Hematopoietic multipotent progenitor cell treated with erythropoietin and hydrocortisone succinate and interleukin-3 and kit ligand, for 8 days (in vitro differentiated cells): ENCODE measurements at places on chromosomes 4 and X.

- DNase-seq: peak; percentile 47
These were observed 356.1 kb downstream of the HNRNPD start for GRCh38 chr4:82017680-82018079.

- no peak for DNase-seq
These were observed 47.0 kb downstream of the ANXA10 start for GRCh38 chr4:168139336-168139735.

GRCh38 chr4:113455061-113455460 is 306.5 kb downstream of the CAMK2D start:
- DNase-seq: no peak

GRCh38 chr4:32477518-32477917 is 1757.3 kb downstream of the PCDH7 start:
- no peak for DNase-seq

- DNase-seq: no peak
These were observed 250.5 kb downstream of the STPG2 start for GRCh38 chr4:97892592-97893266.

DNA sequence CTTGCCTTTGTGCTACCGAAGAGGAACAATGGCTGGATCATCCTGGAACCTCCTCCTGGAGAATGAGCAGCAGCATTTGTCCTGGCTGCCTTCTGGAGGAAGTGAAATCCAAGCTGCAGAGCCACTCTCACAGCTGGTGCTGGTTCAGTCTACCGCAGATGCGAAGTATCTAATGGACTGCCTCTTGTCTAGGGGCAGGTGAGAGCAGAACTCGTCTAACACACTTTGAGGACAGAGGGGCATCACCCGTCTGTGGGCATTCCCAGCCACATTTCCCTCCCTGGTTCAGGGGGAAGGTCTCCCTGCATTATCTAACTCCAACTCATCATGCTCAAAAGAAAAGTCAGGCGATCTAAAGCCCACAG is 338.2 kb upstream of the GATB start:
- no peak for DNase-seq

- no peak for DNase-seq
These were observed 122.2 kb downstream of the CBR4 start for GRCh38 chr4:168887809-168888208.

GRCh38 chrX:46864606-46865005 is 27.8 kb downstream of the RP2 start:
- no peak for DNase-seq

GRCh38 chrX:120302434-120302833 is 8.8 kb downstream of the TMEM255A start:
- DNase-seq: no peak

DNA sequence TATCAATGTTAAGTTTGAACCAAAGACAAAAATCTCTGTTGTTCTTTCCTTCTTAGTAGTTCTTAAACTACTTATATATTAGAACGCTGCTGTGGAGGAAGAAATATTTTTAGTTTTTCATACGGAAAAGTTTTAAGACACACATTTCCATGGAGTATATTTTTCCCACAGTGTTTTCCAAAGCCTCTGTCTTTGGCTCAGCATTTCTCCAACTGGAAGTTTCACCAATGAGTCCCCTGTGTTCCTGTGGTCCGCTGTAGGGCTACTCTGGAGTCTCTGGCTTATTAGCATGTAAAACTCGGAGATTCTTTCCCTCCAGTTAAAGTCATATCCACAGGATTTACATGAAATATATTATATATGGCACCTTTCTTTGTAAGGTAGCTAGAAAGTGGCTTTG is 249.0 kb downstream of the CBR4 start:
- no peak for DNase-seq

- no peak for DNase-seq
These were observed 254.5 kb upstream of the RPS6KA3 start for GRCh38 chrX:20521222-20521621.

DNA sequence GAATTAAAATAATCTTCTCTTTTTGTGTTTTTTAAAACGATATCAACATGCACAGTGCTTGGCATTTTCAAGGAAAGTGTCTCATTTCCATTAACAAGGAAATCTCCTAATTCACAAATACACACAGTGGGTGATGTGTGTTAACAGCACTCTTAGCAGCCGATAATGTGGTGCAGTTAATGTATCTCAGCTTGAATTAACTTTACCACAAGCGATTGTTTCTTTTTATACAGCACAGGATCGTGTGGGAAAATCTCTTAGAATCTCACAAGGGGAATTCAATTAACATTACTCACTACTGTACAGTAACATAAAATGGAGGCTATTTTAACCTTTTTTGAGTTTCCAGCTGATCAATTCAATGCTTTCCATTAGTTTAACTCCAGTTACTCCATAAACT is 1841.9 kb downstream of the STIM2 start:
- DNase-seq: no peak

DNA sequence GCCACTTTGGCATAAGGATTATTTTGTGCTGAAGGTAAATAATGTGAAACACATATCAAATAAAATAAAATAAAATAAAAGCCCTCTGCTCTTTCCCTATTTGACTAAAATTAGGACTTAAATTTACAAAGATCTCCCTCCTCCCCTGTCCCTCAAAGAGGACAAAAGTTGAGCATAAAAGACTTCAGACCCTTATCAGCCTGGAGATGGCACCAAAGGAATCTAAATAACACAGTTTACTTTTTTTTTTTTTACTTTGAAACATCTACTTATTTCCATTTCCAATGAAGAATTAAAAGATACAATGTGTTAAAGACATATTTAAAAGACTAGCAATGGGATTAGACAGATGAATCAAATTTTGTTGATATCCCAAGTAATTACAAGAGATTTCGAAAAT is 89.7 kb downstream of the EPHA5 start:
- DNase-seq: no peak

- DNase-seq: no peak
These were observed 99.0 kb upstream of the SHOX start for GRCh38 chrX:531611-531936.

- DNase-seq: peak; percentile 25
These were observed 39.7 kb upstream of the OGT start for GRCh38 chrX:71493111-71493613.

DNA sequence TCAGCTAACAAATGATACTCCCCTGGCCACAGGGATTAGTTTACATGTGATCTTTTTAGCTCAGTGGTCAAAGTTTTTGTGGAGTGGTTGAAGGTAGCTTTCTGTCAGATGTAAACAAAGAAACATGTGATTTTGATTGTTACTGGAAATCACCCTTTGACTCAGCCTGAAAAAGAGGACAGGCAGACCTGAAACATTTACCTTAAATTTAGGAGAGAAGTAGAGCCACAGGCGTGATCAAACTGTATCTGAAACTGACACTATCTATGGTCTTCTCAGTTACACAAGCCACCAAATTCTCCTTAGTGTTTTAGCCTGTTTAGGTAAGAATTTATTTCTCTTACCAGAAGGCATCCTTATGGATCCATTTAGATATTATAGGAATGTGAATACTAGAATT is 136.7 kb downstream of the CBLL2 start:
- no peak for DNase-seq

DNA sequence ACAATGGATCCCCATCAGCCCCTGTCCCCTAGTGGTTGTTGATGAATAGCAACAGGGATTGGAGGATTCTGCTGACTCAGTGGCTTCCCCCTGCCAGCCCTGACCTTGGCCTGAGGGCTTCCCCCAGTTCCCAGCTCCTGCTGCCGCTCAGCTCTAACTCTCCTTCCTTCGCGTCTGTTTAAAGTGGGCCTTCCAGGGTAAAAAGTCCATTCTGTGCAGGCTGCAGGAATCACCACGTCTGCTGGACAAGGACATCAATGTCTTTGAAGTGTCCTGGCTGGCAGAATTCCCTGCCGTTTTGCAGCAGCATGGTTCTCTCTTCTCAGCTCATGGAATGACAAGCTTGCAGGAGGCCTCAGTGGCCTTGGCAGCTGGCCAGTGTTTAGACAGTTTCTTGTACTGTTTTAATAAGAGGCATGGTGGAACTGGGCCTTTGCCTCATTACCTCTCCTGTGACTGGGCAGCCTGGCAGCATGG is 152.5 kb upstream of the STX18 start:
- DNase-seq: no peak

GRCh38 chr4:186932631-186933187 is 209.1 kb upstream of the FAT1 start:
- no peak for DNase-seq

- no peak for DNase-seq
These were observed 32.8 kb upstream of the SGMS2 start for GRCh38 chr4:107791902-107792301.

DNA sequence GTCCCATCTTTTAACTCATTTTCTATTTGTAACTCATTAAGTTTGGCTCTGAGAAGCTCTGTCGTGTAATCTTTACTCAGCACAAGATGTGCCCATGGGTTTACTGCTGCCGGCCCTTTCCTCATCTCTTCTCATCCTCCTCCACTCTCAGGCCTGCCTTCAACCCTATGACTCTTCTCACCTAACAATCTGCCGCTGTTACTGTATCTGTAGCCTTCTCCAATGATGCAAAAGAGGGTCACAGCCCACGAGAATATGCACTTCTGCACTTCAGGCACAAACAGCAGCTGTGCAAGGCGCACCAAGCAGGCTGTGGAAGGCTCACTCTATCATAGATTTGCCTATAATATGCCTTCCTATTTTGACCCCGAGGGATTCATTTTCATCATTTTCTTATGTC is 546.5 kb upstream of the GALNTL6 start:
- no peak for DNase-seq

- no peak for DNase-seq
These were observed 4.0 kb upstream of the KCNIP4 start for GRCh38 chr4:21952549-21952948.

DNA sequence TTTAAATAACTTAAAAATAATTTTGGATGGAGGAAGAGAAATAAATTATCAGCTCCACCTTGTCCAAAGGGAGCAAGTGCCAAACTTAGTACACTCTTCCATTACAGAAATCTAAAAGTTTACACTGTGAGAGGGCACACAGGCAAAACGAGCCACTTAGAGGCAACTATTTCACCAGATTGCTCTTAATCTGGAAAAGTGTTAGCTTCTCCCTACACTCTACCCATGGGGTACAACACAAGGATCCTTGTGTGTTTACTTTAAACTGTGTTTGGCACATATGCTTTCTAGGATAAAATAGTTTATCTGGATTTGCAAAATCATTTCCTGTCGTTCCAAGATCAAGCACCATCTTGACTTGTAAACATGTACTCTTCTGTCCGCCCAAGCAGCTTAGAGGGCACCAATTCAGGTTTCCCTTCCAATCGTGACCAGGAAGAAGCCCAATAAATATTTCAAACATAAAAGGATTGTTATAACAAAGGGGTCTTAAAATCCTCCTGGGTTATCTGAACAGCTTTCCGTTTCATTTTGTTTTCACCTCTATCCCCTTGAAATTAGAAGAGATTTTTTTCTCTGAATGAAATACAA is 29.0 kb upstream of the KDR start:
- no peak for DNase-seq

DNA sequence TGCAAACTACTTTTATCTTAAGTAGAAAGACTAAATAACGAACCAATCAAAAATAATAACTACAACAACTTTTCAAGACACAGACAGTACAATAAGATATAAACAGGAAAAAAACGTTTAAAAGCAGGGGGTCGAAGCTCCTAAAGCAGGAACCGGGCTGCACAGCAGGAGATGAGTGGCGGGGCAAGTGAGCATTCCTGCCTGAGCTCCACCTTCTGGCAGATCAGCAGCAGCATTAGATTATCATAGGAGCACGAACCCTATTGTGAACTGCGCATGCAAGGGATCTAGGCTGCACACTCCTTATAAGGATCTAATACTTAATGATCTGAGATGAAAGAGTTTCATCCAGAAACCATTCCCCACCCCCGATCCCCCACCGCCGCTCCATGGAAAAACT is 146.2 kb downstream of the TEX11 start:
- DNase-seq: no peak

- DNase-seq: no peak
These were observed 146.5 kb upstream of the PCDH18 start for GRCh38 chr4:137678796-137679195.

DNA sequence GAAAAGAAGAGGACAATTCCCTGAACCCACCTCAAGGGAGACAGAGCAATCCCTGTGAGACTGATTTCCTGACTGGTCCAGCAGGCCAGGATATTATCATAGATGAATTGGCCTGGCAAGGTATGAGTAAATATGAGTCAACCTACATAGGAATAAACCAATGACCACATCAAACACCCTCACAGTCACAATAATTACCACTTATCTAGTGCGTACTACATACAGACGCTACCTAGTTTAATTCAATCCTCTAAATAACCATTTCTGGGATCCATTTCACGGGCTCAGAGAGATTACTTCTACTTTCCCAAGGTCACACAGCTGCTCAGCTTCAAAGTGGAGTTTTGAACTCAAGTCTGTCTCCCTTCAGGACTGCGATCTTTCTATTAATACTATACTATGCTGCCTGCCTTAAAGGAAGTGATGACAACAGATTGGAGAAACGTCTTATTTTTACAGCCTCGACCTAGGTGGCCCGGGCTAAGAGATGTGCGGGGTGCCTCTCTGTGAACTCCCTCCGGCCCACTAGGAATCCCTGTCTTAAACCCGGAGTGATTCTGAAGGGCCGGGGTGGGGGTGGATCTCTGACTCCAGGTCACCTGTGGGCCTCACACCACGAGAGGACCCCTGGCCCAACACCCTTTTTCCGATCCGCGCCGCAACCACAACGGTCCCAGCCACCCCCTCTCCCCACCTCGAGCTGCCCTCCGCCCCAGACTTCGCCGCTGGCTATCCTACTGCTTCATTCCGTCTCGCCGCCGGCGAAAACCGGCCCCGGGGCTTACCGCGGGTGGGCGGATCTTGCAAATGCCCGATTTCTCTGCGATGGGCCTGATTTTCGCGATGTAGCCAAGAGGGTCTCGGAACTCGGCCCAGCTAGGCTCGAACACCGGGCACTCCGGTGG is 800 bp downstream of the KDM5C start:
- DNase-seq: no peak

DNA sequence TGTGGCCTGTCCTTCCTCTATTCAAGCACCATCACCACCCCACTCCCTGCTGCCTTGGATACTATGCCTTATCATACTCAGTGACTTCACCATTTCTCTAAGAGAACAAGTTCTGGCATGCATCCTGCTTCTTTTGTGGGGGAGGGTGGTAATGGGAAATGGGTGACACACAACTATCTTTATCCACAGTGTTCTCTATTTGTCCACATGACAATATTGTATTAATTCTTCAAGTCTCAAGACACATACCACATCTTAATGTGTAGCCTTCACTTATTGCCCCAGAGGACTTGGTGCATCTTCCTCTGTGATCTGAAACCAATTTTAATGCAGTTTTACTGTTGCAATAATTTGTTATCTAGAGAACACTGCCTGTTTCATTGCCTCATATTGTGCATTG is 29.3 kb upstream of the UGT2B7 start:
- DNase-seq: peak; percentile 12
